ENCODE measurements at places on chromosomes 3 and 15. TPM values are rescaled to one million over a fixed set of nuclear protein-coding genes. Genes with fewer than 3 reads are reported as not detected.

The CEMIP gene
- 0.21 TPM for total RNA-seq

The FBN1 gene
- 0.52 TPM for total RNA-seq

The IFRD2 gene
- 19.0 TPM for total RNA-seq

The SCN5A gene
- not detected for total RNA-seq

The ZNF80 gene
- 1.2 TPM for total RNA-seq

The PRRT3 gene
- 3.9 TPM for total RNA-seq

The ANKRD34C gene
- total RNA-seq = not detected

The KLF15 gene
- total RNA-seq = not detected

The UBL7 gene
- total RNA-seq = 23.1 TPM

The RPUSD3 gene
- 5.7 TPM for total RNA-seq

The CLASP2 gene
- 71.8 TPM for total RNA-seq

The ECE2 gene
- total RNA-seq = not detected

The ZBTB20 gene
- total RNA-seq = 38.2 TPM

The ZMYND10 gene
- 0.10 TPM for total RNA-seq

The ROPN1B gene
- total RNA-seq = 0.10 TPM

The SLC35G2 gene
- total RNA-seq = 0.21 TPM

The TRH gene
- 0.10 TPM for total RNA-seq

The POPDC2 gene
- 21.5 TPM for total RNA-seq

The ZNF621 gene
- total RNA-seq = 5.6 TPM

The CD200R1 gene
- total RNA-seq = 5.1 TPM

The FSIP1 gene
- 0.94 TPM for total RNA-seq

The C3orf62 gene
- 5.0 TPM for total RNA-seq

The SATB1 gene
- 406 TPM for total RNA-seq

The ISLR gene
- not detected for total RNA-seq

The SAMMSON gene
- total RNA-seq = not detected

The SYNPR gene
- not detected for total RNA-seq

The ITGA11 gene
- total RNA-seq = under 0.01 TPM

The AMIGO3 gene
- total RNA-seq = 3.8 TPM

The NTRK3 gene
- total RNA-seq = under 0.01 TPM

The GLT8D1 gene
- 7.6 TPM for total RNA-seq

The LEKR1 gene
- total RNA-seq = 9.4 TPM

The SEMA6D gene
- under 0.01 TPM for total RNA-seq

The CPLX3 gene
- total RNA-seq = not detected

The ATP2B2 gene
- not detected for total RNA-seq

The ATRIP gene
- 5.1 TPM for total RNA-seq

The DAZL gene
- total RNA-seq = 0.10 TPM

The ARIH1 gene
- 106 TPM for total RNA-seq

The PEX11A gene
- 0.42 TPM for total RNA-seq

The TGM4 gene
- total RNA-seq = not detected

The GOLGA8M gene
- 1.2 TPM for total RNA-seq

The REC114 gene
- total RNA-seq = not detected

The EXOG gene
- total RNA-seq = 13.3 TPM

The CTXN2 gene
- not detected for total RNA-seq

The CACNA2D2 gene
- 1.5 TPM for total RNA-seq

The MYZAP gene
- 5.1 TPM for total RNA-seq

The IL5RA gene
- 4.4 TPM for total RNA-seq

The SLITRK3 gene
- not detected for total RNA-seq

The CHRFAM7A gene
- total RNA-seq = 5.1 TPM

The RPS27L gene
- 35.6 TPM for total RNA-seq

The PODXL2 gene
- total RNA-seq = 1.9 TPM

The GALK2 gene
- 14.5 TPM for total RNA-seq

The GP9 gene
- total RNA-seq = 28.1 TPM

The HRG gene
- not detected for total RNA-seq
